ENCODE measurements at places on chromosomes 16 and 17.

GRCh38 chr16:3112058-3112880, at the start of gene ZNF205:
ZNF205 (plus strand) TSS chr16:3112586; CDS start chr16:3113431, 845 bp downstream.
- DNase-seq = peak; percentile 83

DNA sequence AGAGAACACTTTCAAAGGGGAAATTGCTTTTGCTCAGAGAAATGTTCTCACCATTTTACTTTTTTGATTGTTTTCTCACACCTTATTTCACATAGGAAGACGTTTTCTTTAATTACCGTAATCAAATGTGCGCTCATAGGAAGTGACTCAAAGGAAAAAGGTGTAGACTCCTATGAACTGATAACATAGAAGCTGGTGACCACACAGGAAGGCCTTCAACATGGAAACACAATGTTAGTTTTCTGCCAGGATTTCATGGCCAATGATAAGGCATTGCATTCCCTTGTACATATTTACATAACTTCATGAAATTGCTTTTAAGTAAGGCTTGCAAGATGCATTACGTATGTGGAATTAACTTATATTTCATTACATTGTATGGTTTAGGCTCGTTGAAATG, 40.9 kb upstream of the KCNJ16 start:
- DNase-seq = no peak

- no peak for DNase-seq
Observed at GRCh38 chr17:74951680-74952421, 16.2 kb downstream of the OTOP3 start.

- no peak for DNase-seq
Observed at GRCh38 chr17:67448449-67448848, 71.4 kb downstream of the PITPNC1 start.

DNA sequence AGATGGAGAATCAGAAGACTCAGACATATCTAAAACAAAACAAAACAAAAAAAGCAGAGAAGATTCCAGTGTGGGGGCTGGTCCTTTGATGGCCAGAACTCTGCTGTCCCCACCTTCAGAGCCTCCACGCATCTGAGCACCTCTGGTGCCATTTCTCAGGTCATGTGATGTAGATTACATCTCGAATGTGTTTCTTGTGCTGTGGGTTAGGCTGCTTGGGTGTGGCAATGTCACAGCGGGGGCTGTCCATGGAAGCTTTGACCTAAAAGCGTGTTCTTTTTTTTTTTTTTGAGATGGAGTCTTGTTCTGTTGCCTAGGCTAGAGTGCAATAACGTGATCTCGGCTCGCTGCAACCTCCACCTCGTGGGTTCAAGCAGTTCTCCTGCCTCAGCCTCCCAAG, 51.2 kb downstream of the PLD6 start:
- no peak for DNase-seq

DNA sequence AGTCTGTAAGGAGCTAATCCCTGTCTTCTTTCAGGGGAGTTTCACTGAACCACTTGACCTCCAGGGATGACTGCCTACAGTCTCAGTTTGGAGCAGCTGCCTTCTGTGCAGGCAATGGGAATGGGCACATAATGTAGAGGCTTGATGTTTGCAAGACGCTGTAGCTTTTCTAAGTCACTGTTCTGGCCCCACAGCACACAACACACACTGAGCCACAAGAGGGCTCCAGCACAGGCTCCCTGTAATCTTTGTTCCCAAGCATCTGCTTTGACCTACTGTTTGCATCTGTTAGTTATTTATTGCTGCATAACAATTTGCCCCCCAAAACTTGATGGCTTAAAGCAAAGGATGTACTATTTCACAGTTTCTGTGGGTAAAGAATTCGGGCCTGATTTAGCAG, 419.0 kb upstream of the ASIC2 start:
- no peak for DNase-seq

DNA sequence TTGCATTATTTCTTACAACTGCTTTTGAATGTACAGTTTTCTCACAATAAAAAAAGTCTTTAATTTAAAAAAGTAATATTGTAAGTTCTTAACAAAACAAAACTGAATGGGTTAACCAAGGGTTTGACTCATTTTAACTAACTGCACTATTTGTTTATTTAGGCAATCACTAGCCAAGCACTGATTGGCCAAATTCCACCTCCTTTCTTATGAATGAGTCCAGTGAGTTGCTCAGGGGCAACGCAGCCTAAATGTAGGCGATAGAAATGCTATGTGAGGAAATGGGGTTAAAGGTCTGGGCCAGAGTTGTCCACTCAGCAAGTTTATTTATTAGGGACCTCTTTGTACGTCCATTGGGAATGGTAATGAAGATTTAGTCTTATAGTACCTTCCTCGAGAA, 89.6 kb upstream of the MAF start:
- DNase-seq = no peak

DNA sequence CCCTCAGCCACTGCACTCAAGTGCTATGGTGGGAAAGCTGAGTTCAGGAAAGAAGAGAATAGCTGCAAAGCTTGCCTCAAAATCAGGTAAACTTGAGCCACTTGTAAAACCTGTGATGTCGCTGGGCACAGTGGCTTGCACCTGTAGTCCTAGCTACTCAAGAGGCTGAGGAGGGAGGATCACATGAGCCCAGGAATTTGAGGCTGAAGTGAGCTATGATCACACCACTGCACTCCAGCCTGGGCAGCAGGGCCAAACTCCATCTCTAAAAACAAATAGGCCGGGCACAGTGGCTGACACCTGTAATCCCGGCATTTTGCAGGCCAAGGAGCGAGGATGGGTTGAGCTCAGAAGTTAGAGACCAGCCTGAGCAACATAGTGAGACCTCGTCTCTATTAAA, 26.4 kb upstream of the SMURF2 start:
- no peak for DNase-seq

DNA sequence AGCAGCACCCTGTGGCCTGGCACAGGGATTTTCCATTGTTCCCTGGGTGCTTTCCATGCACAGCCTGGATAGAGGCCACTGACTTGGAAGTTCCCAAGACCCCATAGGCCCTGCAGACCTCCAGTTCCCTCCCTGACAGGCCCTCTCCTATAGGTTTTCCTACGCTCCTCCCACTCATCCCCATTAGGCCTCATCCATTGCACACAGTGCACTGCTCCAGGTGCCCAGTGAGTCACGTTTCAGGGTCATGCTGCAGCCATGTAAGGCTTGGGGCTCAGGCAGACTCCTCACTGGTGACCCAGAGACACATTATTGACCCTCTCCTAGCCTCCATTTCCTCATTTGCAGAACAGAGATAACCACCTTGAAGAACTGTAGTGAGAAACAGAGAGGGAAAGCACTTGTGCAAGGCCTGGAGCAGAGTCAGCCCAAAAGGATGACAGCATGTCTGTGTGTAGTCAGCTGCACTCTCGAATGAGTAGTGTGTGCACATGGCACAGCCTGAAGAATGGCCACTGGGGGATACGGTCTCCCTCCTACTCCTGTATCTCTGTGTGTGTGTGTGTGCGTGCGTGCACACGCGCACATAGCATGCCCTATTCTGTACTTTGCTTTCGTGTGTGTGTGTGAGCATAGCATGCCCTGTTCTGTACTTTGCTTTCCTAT, 26.8 kb downstream of the DRC3 start:
- DNase-seq = no peak

DNA sequence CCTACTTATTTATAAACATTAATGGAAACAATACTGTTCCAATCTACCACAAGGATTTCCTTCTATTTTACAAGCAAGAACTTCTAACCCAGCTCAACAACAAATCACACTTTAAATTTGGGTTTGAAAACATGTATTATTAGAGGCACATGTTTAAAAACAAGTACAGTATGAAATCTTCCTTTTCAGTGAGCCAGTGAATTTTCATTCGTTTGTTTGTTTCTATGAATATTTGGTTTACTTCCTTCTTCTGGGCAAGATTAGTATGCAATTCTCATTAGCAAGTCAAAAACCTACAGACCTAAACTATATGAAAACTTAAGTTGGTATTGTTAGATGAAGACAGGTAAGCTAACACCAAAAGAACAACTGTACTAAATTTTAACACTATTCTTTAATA, 25.7 kb downstream of the SLFN12 start:
- DNase-seq = no peak

DNA sequence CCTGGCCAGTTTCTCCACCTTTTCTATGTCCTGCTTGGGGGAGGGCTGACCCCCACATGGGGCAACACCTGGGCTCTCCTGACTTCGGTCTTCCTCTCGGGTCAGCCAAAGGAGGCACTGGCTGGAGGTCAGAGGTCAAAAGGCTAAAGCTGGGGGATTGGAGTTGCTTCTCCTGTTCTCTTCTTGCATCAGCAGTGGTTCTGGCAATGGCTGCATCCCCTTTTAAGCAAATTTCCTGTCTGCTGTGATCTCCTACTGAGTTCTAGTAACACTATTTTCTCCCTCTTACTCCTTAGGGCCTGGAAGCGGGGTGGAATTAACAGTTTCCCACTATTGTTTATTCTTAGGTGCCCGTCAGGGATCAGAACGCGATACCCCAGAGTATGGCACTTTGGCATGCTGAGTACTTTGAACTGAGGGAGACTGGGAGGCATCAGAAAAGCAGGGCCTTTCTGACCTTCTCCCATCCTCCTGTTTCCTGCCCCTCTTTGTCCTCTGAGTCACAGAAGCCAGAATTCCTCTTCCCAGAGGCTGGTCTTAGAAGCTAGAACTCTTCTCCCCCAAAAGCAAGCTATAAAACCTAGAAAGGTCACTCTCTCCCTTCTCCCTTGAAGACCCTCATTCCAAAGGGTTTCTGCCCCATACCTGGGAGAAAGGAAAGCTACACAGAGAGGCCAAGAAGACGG, 268.2 kb downstream of the STX8 start:
- no peak for DNase-seq

GRCh38 chr17:71118039-71118438, 948.7 kb downstream of the KCNJ2 start:
- DNase-seq = peak; percentile 83

DNA sequence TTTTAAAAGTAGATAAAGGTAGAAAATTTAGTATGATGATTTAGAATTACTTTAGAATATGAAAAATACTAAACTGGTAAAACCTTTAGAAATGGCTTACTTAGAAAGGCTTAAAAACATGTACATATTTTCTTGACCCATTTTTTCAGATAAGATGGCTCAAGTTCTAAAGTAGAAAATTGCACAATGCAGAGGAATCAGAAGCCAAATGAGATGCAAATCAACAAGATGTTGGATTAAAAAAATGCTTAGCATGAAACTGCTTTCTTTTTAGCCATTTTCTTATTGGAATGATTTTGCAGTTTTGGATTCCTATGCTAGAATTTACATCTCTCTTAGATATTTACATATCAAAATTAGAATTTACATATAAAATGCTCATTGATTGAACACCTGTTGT, 1.5 kb upstream of the KRTAP3-1 start:
- DNase-seq = no peak

DNA sequence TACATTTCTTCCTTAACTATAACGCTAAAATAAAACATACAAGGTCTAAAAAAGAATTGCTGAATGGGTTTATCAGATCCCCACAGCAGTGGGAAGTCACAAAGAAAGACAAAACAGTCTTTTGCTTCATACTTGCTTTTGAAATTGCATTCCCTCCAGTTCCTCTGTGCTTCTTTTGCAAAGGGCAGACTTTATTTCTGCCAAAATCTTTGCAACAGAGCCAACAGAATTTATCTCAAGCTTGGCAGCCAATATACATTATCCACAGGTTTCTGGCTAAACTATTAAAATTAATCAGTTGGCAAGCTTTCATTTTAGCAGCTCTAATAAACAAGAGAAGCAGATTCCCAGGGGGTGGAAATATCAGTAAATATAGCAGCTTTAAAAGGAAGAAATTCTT, 378.9 kb upstream of the CA10 start:
- no peak for DNase-seq

- no peak for DNase-seq
Observed at GRCh38 chr17:1928976-1929375, 96.2 kb downstream of the RTN4RL1 start.

DNA sequence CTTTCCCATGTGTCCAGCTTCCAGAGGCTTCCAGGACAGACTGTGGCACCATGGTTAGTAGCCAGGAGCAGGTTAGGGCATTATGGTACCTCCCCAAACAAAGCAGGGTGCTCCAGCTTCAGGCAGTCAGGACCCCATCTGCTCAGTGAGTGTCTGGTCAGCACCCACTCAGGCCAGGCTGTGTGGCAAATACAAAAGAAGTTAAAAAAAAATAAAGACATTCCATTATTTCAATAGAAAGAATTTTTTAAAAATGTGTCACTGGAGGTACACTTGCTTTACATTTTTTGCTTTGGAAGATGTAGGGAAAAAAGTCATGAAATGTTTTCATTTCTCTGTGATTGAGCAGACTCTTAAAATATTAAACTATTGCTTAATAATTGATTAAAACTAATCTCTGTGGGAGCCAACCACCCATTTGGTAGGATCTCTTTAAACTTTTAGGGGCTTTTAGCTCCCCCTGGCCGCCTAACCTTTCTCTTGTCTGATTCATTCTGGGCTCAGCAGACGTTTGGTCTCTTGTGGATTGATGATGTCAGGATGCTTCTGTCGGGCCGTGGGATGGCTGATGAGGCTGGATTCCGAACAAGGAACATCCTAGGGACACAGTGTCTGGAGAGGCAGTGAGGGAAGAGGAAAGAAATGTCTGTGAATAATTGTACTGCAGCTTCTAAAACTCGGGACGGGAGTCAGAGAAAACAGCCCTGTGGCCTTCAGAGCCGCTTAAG, 28.4 kb upstream of the NPTX1 start:
- no peak for DNase-seq

DNA sequence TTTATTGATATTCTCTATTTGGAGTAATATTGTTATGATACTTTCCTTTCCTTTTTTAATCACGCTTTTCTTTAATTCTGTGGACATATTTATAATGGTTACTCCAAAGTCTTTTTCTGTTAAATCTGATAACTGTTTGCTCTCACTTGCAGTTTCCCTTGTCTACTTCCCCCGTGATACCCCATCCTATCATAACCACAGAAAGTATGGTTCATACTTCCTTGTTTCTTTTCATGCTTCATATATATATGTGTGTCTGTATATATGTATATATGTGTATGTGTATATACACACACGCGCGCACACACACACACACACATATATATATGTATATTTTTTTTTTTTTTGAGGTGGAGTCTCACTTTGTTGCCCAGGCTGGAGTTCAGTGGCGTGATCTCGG, 23.5 kb downstream of the SPECC1 start:
- no peak for DNase-seq

GRCh38 chr16:86756882-86757703, 178.7 kb downstream of the FOXL1 start:
- DNase-seq = no peak

- DNase-seq = no peak
Observed at GRCh38 chr17:5584383-5585286, at the start of gene NLRP1. NLRP1 (minus strand) TSS chr17:5584509; CDS start chr17:5583957, 552 bp downstream.

GRCh38 chr16:68642436-68643101, 2.5 kb upstream of the CDH3 start:
- peak; percentile 22 for DNase-seq

DNA sequence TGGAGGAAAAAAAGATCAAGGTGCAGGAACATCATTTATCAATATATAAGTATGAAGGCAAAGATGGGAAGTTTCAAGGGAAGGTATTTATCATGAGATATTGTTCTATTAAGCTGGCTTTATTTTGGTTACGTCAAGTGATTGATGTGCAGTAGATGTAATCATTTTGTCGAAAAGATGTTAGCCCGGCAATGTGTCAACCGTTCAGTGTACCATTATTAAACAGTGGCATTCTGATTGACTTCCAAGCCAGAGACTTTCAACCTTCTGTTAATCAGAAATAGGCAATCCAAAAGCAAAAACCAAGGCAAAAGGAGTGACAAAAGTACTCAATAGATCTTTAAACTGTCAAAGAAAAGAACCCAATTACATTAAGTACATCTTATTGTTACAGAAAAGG, 1340.3 kb upstream of the GOT2 start:
- DNase-seq = no peak
